ENCODE measurements at places on chromosomes 5 and 9.

- no peak for DNase-seq
Observed at GRCh38 chr5:172835290-172835993, 1.4 kb downstream of the ERGIC1 start.

DNA sequence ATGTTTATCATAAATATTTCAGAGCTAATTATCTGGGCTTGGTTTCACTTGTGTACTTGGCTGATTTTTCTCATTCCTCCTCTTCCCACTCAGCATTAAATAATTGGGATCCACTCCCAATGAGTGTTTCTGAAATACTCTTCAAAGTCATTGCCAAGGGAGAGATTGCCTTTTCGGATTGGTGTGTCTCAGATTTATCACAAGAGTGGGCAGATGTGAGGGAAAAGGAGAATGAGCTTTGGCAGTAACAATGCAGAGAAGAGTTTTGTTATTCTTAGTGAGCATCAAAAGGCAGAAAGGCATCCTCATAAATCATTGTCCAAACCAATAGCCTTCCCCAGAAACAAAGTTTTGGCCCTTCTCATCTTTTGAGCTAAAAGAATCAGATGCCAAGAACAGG lies 79.2 kb downstream of the SEMA5A start:
- no peak for DNase-seq

GRCh38 chr9:36971935-36972488 lies 62.1 kb downstream of the PAX5 start:
- no peak for DNase-seq

GRCh38 chr5:43256261-43256966 lies 56.8 kb downstream of the HMGCS1 start:
- DNase-seq, result no peak

- DNase-seq, result no peak
Observed at GRCh38 chr9:111630182-111630963, 761 bp upstream of the DNAJC25 start.

DNA sequence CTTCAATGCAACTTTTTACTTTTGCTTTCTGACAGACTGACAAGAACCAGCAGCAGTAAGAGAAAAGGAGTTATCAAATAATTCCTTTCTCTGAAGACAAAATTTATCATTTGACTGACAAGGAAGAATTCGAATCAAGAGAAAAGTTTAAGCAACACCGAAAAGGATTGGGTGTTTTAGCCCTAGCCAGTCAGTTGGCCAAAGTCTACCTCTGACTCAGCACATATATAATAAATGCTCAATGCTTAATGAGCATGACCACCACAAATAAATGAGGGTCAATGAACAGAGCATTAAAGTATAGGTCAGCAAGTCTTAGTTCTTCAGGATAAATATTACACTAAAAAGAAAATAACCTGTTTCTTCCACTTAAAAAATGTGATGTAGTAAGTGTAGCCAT lies 1603.5 kb upstream of the C9orf72 start:
- no peak for DNase-seq

- DNase-seq, result no peak
Observed at GRCh38 chr5:150612405-150612804, 28.1 kb upstream of the SYNPO start.
